ENCODE measurements at places on chromosomes 1 and 21. TPM values are rescaled to one million over a fixed set of nuclear protein-coding genes. Genes with fewer than 3 reads are reported as not detected.

Gene SLC16A4
- 0.20 TPM for total RNA-seq

DNA sequence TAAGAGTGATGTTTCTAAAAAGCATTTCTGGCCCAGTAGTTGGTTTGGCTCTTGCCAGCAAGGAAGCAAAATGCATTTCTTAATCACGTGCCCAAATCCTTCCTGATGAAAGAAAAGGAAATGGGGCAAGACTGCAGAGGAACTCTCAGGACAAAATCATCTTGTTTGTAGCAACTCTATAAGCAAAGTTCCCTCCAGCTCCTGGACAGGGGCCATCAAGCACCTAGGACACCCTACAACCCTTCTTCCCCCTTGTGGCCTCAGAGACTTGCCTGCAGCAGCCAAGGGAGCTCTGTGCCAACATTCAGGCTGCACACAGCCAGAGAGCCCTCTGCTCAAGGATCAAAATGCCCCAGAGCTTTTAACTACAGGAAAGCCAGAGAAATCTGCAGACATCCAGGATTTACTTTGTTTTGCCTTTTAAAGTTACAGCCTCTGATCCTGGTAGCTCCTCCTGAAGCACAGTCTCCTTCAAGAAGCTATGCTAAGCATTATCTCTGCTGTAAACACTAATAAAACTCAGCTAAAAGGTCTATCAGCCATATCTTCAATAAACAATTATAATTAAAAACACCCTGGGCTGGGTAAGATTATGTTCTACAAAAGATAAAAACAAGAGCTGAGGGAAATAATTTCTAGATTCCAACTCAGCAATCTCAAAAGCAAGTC, 105.0 kb downstream of the KIAA0319L start:
- no peak for DNase-seq

DNA sequence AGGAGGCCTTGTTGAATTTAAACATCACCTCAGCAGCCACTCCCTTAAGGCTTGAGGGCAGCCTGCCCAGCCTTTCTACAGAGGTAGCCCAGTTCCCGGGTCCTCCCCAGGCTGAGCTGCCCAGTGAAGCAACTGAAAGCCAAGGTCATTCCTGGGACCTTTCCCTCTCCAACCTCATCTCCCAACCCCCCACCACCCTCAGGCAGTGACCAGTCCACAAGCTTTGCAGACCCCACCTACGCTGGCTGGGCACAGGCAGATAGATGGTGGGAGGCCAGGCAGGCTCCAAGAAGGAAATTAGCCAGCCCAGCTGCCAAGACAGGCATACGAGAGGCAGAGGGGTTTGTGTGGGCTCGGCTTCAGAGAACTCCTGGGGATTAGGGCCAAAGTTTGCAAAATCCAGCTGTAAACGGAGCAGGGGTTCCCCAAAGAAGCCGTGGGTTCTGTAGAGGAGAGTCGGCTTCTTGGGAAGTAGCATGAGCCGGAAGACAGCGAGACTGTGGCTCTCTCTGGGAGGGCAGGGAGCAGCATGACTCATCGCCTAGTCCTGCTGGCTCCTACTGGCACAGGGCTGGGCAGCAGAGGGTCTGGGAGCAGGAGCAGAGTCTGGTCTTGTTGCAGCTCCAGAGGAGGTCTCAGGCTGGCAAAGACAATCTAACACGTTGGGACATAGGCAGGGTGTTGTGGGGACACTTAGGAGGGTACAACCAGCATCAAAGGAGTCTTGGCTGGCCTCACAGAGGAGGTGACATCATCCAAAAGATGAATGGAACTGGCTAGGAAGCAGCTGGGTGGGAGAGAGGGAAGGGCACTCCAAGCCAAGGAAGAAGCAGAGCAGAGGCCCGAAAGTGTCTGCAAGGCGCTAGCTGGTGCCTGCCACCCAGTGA, 2.8 kb upstream of the ZC3H12A start:
- peak; percentile 66 for DNase-seq

DNA sequence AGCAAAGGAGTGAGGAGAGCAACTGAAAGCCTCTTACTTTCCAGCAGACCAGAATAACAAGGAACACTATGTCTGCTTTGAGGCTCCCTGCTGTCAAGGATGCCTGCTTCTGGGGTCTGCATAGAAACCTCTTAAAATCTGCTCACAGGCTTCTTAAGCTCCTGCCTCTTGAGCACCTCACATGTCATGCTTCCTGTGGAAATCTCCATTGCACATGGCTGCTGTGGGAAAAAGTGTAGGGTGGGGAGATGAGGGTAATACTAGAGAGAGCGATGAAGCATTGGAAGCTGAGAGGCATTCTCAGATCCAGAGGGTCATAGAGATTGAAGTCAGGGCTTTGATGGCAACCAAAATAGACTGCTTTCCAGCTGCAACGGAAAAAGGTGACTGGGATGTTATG, 6.2 kb upstream of the HLX start:
- DNase-seq = no peak

GRCh38 chr1:3161176-3161840, 92.3 kb downstream of the PRDM16 start:
- no peak for DNase-seq

Gene DBT
- 14.0 TPM for total RNA-seq

GRCh38 chr21:31343030-31343510, 991 bp downstream of the TIAM1 start:
- DNase-seq = no peak

Gene TARBP1
- total RNA-seq = 17.2 TPM

GRCh38 chr1:211944733-211945500, 90.4 kb downstream of the INTS7 start:
- DNase-seq = no peak

DNA sequence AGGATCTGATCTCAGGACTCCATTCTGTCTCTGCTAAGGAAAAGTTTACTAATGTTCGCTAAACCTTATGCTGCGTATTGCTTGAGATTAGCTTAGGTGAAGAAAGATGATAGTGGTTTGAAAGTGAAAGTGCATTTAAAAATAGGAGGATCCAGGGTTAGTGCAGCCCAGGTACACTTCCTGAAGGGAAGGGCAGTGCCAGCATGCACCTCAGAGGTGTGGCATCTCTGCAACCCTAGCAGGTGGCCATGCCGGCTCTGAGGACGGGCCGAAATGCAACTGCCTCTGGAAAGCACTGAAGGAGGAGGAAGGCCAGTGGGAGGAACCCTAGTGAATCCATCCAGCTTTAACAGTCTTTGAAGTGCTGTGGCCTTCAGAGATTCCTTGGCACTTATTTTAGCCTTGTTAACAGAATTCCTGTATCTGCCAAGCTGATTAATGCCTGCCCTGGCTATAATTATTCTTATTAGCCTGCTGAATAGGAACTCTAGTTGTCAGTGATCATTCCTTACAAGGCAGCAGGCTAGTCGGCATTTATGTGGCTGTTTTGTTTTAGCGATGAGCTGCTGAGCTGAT, 5.5 kb downstream of the PTGFRN start:
- no peak for DNase-seq

DNA sequence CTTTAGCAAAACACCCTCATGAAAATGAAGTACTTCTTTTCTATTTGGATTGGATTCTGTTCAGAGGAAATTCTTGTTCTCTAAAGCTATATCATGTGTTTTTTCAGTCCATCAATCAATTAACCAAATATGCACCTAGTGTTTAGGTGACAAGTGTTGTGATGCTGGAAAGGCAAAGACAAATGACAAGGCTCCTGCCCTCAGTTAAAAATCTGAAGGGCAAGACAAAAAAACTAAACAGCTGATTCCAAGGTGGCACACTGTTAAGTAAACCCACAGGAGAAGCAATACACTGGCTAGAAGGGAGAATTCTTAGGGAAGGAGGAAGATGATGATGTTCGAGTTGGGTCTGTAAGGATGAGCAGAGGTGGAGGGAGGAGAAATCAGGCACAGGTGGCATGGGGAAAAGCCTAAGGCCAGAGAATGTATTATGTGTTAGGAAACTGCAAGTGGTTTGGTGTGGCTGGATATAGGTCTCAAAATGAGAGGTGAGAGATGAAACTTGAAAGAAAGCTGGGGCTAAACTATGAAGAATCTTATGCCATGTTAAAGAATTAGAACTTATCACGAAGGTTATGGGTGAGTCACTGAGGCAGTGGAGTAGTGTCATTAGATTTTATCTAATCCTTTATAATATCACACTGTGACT, 51.8 kb upstream of the GFI1 start:
- no peak for DNase-seq

DNA sequence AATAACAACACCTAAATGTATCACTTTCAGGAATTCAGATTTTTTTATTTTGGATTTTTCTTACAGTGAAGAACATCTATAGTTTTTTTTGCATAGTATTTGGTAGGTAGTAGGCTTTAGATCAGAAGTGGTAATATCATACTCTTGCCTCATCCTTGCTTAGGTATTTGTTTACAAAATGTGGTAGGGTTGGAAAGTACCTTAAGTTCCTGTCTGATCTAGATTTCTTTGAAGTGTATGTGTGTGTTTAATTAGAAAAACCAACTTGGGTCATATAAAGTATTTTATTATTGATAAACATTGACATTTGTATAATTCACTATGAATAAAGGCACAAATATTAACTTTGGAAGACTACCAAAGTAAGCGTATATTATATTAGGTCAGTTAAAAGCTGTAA, 85.3 kb upstream of the GPR88 start:
- no peak for DNase-seq

Gene ATP5PF
- 132 TPM for total RNA-seq

DNA sequence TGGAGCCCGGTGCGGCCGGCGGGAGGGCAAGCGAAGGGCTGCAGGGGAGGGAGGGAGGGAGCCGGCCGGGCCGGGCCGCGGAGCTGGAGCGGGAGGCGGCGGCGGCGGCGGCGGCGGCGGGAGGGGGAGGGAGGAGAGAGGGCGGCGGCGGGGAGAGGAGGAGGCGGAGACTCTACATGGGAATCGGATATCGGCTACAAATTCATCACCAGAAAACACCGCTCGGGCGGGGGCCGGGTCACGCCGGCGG, at the start of gene AKT3:
Gene AKT3, minus strand, starts transcription at position 42 of the 250 bp plus-strand sequence. CDS start 7,073 bp downstream, outside the sequence.
- no peak for DNase-seq

GRCh38 chr1:67634396-67634935, 50.5 kb upstream of the GADD45A start:
- DNase-seq = no peak

DNA sequence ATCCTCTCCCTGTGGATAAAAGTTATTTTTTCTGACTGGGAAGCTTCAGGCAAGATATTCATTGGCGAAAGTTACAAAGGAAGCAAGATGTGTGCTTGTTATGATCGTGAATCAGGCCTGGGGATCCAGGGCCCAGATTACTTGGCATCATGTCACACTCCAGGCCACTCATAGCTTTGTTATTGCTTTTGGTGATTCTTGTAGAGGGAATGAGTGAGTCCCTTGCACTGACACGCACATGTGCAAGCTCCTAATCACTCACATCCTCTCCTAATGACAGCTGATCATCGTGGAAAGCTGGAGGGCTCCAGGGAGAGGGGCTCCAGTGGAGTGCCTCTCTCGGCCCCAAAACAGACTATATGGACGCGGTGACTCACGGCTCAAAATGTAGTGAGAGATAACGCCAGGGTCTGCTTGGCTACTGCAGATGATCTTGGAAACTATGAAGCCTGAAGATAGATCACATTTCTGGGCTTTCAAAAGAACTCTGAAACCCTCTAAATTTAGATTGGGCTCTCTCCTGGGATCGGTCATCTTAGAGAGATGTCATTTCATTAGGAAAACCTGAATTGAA, 481.1 kb upstream of the USP24 start:
- DNase-seq = no peak

Gene TRIM46
- 3.8 TPM for total RNA-seq

GRCh38 chr1:172277275-172277674, 143.2 kb upstream of the C1orf105 start:
- DNase-seq = no peak

DNA sequence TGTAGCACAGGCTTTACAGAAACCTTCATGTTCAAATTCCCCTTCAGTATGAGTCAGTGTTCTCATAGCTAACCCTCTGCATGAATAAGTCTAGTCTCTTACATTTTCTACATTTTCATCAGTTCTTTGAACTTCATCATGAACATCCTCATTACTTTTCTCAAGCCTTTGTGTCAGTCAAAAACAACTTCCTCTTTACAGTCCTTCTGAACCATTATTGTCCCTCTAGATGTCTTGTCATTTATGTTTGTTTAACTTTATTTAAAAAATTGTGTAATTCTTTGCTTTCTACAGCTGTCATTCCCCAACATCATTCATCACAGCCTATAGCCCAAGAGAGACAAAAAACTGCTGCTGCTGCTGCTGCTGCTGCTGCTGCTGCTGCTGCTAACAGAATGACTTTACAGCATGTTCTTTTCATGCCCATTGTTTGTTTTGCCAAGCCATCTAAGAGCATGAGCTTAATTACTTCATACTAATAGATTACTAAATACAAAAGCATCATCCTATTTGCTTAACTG, 133.1 kb downstream of the LRRC40 start:
- no peak for DNase-seq

DNA sequence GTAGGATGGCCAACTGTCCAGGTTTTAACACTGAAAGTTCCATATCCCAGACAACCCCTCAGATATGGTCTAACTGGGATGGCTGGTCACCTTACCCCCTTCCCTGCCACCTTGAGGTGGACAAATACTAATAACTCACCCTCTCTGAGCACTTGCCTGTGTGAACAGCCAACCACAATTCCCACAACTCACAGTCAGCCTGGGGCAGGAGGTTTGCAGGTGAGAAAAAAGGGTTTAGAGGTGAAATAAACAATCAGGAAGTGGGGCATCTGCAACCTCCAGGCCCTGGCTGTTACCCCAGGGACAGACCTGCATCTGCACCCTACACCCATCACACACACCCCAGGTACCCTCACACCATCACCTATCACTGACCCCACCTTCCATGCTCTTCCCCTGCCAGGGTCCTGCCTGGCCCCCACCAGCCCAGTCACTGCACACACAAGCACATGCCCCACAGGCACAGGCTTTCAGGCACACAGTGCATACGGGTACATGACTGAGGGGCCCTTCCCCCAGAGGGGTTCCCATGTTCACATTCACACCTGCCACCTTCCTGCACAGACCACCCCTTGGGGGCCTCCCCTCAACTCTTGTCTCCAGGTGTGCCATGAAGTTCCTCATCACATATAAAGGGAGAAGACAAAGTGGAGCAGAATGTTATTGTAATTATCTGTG, 679.5 kb downstream of the MATN1 start:
- no peak for DNase-seq

DNA sequence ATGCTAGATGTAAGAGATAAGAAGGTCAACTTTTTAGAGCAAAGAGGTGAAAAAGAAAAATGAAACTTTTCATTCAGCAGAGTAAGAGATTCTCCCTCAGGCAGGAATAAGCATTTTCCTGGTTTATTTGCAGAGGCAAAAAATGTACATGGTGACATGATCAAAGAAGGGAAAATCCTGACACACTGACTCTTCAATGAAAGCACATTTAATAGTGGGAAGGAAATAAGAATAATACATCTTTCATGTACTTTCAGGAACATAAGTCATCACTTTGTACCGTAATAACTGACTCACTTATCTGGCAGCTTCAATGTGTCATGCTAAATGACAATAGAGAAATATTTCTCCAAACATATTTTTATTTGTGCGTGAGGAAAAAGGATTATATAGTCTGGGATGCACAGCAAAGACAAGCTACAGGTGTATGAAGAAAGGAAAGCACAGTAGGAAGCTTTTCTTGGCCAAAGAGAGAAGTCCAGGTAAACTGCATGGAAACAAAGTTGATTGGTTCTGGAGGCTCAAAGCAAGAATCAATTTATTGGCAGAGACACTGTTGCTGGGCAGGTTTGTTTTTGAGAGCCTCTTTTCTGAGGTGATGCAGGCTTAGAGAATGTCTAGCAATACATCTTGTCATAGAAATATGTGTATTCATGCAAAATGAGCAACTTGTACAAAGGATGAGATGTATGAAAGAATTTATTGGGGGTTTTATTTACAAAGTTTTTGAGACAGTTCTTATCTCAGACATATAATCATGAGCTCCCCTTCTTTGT, 1409.0 kb downstream of the PLA2G4A start:
- DNase-seq = peak; percentile 45

Gene LIN28A
- total RNA-seq = 1.4 TPM
